Motor neuron (in vitro differentiated cells): ENCODE measurements at places on chromosomes 7 and 10. TPM values are rescaled to one million over a fixed set of nuclear protein-coding genes. Genes with fewer than 3 reads are reported as not detected.

The CYP17A1 gene
- total RNA-seq, result 0.13 TPM in 1 of 2 replicates, not detected in the other

The PNLIPRP1 gene
- total RNA-seq, result 0.43 TPM in 1 of 2 replicates, not detected in the other

The OPN4 gene
- 0.10 and 0.14 TPM in 2 replicates for total RNA-seq

The PSMC2 gene
- total RNA-seq, result 89.7 and 96.5 TPM in 2 replicates

The LOXL4 gene
- 67.5 and 72.0 TPM in 2 replicates for total RNA-seq

The CLDN15 gene
- 8.7 and 10.2 TPM in 2 replicates for total RNA-seq

The CLCN1 gene
- total RNA-seq, result not detected in 2 replicates

The ASB4 gene
- total RNA-seq, result 0.19 TPM in 1 of 2 replicates, not detected in the other

The ITPRID1 gene
- total RNA-seq, result 0.09 and 0.16 TPM in 2 replicates

The CTAGE15 gene
- 0.11 and 0.69 TPM in 2 replicates for total RNA-seq

The MYL10 gene
- not detected in 2 replicates for total RNA-seq

The SORCS1 gene
- 0.27 and 2.7 TPM in 2 replicates for total RNA-seq

The LBX1 gene
- total RNA-seq, result 1.0 and 1.5 TPM in 2 replicates

The CUBN gene
- total RNA-seq, result 0.98 and 1.5 TPM in 2 replicates
